ENCODE measurements at places on chromosomes 11 and 22.

GRCh38 chr11:41121600-41121999, 337.9 kb downstream of the LRRC4C start:
- no peak for DNase-seq

- DNase-seq: no peak
Measured at GRCh38 chr22:50612528-50613221, 12.1 kb downstream of the MAPK8IP2 start.

- DNase-seq: no peak
Measured at GRCh38 chr22:46734830-46735453, 3.1 kb downstream of the CERK start.

DNA sequence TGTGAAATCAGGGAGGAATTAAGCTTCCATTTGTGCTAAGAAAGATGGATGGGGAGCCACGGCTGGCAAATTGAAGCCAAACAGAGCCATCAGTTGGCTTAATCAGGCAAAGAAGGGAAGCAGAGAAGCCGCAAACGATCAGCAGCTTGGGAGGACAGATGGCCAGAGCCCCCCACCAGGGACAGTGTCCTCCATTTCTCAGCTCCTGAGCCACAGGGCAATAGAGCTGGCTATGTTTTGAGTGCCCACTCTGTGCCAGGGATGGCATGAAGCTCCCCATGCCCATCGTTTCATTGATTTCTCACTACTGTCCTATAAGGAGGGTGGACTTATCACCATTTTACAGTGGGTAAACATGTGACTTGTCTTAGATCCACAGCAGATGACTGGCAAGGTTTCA, 126.3 kb upstream of the ASPHD2 start:
- DNase-seq: no peak

- no peak for DNase-seq
Measured at GRCh38 chr22:42639541-42640241, 710 bp downstream of the ATP5MGL start.

DNA sequence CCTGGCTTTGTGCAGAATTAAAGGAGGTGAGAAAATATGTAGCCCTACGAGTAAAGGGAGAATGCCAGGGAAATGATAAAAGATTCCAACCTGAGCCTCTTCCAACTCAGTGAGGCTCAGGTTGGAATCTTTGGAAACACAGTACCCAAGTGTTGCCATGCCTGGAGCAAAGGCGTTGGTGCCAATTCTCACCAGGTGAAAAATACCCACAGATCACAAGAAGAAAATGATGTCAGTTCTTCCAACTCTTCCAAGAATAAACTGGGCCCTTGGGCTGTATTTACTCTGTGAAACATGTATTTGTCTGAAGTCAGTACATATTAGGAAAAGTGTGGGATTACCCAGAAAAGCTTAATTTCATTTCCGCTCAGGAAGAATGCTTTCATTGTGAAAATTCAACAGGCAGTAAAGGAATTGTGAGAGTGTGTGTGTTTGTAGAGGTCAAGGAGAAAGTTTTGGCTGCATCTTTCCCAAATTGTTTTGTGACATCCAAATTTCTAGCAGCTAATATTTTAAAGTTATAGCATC, 235.3 kb upstream of the MPPED2 start:
- DNase-seq: no peak

DNA sequence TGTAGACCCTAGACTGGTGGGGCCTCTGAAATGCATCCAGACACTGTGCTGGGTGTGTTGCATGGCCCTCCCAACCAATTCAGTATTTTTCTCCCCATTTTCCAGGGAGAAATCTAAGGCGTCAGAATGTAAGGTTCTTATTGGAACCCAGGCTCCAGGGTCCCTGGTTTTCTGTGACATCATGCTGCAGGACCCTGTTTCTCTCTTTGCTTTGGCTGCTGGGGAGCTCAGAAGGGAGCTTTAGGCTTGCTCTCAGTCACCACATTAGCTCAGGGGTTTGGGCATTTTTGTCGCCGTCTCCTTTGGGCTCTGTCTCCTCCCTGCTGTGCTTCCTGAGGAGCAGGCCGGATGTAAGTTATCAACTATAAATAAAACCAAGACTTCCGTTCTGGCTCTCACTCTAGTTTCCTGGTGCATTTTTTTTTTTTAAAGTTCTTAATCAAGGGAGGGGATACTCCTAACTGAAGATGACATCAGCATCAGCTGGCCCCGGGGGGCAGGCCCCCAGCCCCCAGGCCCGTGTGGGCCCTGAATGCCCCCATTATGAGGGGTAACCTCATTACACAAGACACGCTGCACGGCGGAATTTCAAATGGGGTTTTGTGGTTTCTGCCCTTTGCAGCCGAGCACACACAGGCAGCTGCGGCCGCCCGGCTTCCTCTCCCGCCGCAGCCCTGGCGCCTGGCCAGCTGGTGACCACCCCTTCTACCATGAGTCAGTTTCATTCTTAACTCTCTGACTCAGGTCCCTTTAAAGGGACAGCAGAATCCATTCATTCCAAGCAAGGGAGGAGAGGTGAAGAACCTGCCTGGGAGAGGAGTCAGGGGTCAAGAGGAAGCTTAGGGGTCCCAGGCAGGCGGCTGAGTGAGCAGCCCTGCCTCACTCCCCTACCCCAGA, 3.2 kb downstream of the MYEOV start:
- DNase-seq: peak; percentile 94

GRCh38 chr11:116703421-116703820, 69.4 kb downstream of the BUD13 start:
- DNase-seq: no peak

GRCh38 chr11:29255401-29255800, 761.4 kb downstream of the KCNA4 start:
- no peak for DNase-seq

DNA sequence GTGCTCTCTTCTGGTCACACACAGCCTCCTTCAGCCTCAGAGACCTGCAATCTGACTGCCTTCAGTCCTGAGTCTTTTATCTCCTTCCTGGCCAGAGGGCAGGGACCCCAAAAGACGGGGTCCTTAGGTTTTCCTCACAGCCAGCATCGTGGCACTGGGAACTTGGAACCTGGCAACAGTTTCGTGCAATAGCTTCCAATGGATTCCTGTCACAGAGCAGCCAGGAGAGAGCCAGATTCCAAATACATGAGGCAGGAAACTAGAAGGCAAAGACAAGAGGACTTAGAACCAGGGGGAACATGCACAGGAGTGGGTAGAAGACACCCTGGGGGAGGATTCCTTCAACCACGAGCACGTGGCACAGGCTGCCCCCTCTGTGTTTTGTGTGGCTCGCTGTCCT, 48.6 kb downstream of the C11orf91 start:
- no peak for DNase-seq

DNA sequence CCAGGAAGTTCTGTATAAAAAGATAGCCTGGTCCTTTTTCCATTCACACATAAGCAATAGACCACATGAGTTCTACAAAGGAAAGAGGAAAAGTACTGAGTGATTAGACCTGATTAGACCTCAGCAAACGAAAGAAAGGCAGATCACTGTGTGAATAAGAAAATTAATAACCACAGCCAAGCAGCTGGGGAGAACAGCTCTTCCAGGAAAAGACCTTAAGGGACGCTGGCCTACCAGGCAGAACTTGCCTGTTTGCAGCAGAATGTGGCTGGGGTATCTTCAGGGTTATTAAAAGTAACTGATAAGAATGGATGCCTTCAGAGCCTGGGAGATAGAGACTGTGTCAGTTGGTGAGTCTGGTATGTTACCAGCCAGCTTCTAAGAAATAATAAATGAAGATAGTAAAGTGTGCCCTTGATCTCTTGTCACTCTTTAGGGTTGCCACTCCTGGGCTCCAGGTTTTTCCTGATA, 172.9 kb downstream of the DBX1 start:
- no peak for DNase-seq

DNA sequence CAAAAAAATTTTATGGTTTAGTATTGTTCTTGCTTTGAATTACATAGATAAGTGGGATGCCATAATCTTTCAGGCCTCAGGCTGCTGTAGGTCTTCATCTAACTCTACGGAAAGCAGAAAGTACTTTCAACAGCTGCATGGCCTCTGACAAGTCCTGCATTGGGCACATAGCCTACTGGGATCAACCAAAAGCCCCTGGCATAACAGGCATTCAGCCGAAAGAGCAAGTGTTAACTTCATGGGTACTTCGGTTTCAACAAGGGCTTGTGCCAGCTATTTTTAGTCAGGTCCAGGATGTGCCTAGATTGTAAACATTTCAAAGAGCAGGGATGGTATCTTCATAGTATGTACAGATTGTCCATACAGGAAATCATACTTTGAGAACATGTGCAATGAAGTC, 3.1 kb downstream of the SLN start:
- DNase-seq: no peak

DNA sequence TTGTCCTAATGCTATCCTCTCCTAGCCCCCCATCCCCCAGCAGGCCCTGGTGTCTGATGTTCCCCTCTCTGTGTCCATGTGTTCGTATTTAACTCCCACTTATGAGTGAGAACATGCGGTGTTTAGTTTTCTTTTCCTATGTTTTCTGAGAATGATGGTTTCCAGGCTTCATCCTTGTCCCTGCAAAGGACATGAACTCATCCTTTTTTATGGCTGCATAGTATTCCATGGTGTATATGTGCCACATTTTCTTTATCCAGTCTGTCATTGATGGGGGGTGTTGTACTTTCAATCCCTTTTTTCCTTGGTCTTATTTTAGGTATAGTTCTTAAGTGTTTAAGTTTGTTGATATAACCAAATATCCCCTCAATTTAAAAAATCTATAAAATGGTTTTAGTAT, 23.9 kb downstream of the EP300 start:
- DNase-seq: no peak

DNA sequence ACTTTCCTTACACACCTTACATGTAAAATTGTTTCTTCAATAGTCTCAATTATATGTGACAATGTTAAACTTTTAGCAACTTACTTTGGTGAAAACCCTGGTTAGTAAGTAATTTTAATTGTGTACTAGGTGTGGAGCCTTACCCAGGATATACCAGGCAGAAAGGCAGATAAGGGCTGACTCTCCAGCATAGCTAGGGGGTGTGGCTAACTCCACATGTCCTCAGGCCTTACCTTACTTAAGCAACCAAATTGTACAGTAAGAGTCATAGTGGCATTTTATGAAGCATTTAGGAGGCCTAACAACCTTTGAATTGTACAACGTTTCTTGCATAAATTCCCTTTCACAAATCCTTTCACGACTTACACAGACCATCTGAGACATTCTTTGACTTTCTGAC, 118.2 kb upstream of the OR9Q1 start:
- DNase-seq: no peak

DNA sequence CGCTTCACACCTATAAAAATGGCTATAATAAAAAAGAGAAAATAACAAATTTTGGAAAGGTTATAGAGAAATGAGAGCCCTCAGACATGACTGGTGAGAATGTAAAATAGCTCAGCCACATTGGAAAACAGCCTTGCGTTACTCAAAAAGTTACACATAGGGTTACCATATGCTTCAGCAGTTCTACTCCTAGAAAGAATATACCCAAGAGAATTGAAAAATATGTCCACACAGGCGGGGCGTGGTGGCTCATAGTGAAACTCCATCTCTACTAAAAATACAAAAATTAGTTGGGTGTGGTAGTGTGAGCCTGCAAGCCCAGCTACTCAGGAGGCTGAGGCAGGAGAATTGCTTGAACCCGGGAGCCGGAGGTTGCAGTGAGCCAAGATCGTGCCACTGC, 7.6 kb upstream of the JHY start:
- DNase-seq: no peak

- DNase-seq: peak; percentile 70
Measured at GRCh38 chr11:9574622-9575259, 1.3 kb downstream of the WEE1 start.

GRCh38 chr11:84685976-84686375, 941.2 kb downstream of the DLG2 start:
- no peak for DNase-seq

DNA sequence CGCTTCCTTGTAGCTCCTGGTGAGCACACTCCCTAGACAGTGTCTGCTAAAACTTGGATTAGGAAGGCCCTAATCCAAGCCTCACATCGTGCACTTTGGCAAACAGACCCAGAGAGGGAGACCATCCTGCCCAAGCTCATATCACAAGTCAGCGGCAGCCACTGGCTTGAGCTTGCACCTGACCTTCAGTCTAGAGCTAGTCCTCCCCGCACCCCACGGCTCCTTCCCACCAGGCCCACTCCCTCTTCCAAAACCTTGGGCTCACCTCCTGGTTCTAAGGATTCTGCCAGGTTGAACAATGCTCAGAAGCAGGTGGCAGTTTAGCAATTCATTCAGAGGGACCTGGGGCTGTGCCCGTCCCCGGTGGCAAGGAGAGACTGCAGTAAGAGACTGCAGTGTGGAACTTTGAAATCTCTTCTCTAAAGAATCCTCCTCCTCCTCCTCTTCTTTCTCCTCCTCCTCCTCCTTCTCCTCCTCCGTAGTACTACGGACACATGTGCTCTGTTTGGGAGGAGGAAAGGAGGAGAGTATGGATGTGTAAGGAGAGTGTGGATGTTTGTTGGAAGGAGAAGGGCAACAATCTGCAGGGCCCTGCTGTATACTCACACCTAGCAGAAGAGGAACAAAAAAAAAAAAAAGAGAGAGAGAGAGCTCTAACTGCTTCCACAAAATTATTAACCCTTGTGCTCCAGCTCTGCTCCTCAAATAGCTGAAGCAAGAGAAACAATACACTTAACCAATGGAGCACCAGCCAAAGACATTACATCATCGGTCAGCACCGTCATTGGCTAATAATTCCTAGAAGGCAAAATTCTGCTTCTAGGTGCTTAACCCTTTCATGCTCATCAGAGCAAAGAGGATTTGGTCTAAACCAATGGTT, 6.0 kb downstream of the SYN3 start:
- no peak for DNase-seq

- DNase-seq: no peak
Measured at GRCh38 chr11:33847251-33847650, 44.6 kb downstream of the LMO2 start.

DNA sequence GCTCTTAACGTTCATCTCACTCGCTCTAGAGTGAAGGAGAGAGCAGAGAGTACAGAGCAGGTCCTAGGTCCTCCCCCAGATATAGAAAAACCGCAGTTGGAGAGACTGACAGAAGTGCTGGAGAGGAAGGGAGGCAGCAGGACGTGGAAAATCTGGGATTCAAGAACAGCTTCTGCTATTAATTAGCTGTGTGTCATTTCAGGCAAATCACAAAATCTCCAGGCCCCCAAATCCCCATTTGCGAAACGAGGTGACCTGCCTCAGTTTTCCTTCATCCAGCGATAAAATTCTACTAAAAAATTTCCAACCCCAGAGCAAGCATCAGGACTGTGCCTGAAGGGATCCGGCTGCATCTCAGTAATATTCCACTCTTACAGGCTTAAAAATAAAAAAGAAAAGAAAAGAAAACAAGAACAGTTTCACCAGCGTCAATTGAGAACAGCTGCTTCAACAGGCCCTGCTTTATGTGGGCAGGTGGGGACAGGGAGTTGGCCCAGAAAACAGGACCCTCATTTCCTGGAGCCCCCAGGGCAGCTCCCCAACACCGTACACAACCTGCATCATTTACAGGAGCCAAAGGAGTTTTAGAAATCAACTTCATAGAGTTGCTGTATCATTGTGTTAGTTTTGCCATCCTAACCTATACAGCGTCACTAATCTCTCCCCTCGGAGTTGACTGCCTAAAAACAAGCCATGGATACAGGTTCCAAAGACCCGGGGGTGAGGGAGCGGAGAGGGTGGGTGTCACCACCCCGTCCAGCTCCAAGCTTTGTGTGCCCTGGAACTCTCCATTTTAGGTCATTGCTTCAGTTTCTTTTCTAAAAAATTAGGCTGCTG, 2.3 kb upstream of the MALAT1 start:
- peak; percentile 59 for DNase-seq
